GM23338 (cell line): ENCODE measurements at places on chromosomes 12 and 14. TPM values are rescaled to one million over a fixed set of nuclear protein-coding genes. Genes with fewer than 3 reads are reported as not detected.

HPD gene
- polyA plus RNA-seq: 0.21 TPM in 1 of 2 replicates, not detected in the other

LMO3 gene
- polyA plus RNA-seq: 5.8 and 7.9 TPM in 2 replicates

IL22 gene
- not detected in 2 replicates for polyA plus RNA-seq

CD163L1 gene
- polyA plus RNA-seq: 0.36 TPM in 1 of 2 replicates, not detected in the other

MIP gene
- polyA plus RNA-seq: 0.29 and 0.47 TPM in 2 replicates

PRPH gene
- polyA plus RNA-seq: 0.36 and 0.43 TPM in 2 replicates

KERA gene
- polyA plus RNA-seq: not detected in 2 replicates

ARL1 gene
- polyA plus RNA-seq: 54.7 and 55.9 TPM in 2 replicates

RNU4-1 gene
- polyA plus RNA-seq: 6.0 and 6.4 TPM in 2 replicates

KRT86 gene
- polyA plus RNA-seq: 0.16 and 0.30 TPM in 2 replicates

CMKLR1 gene
- polyA plus RNA-seq: 0.40 and 0.71 TPM in 2 replicates

SLCO1B1 gene
- polyA plus RNA-seq: 0.31 and 0.50 TPM in 2 replicates

TPH2 gene
- 0.54 and 0.94 TPM in 2 replicates for polyA plus RNA-seq

YARS2 gene
- 70.1 and 76.7 TPM in 2 replicates for polyA plus RNA-seq

PLXNC1 gene
- 1.4 and 1.9 TPM in 2 replicates for polyA plus RNA-seq

B4GALNT1 gene
- 1.3 and 1.4 TPM in 2 replicates for polyA plus RNA-seq

SEL1L gene
- polyA plus RNA-seq: 22.6 and 22.8 TPM in 2 replicates

TFCP2 gene
- 14.3 and 15.2 TPM in 2 replicates for polyA plus RNA-seq

COX8C gene
- 0.73 TPM in 1 of 2 replicates, not detected in the other for polyA plus RNA-seq

C14orf180 gene
- polyA plus RNA-seq: not detected in 2 replicates

SLCO1B3 gene
- polyA plus RNA-seq: not detected in 2 replicates

STAB2 gene
- not detected in 2 replicates for polyA plus RNA-seq

IRAK3 gene
- polyA plus RNA-seq: 0.47 and 0.53 TPM in 2 replicates

PDE3A gene
- 2.1 and 2.7 TPM in 2 replicates for polyA plus RNA-seq

PLBD2 gene
- 10.2 and 10.4 TPM in 2 replicates for polyA plus RNA-seq

XPOT gene
- polyA plus RNA-seq: 53.6 and 58.7 TPM in 2 replicates

TMPRSS12 gene
- not detected in 2 replicates for polyA plus RNA-seq

APOF gene
- not detected in 2 replicates for polyA plus RNA-seq

CDK2 gene
- polyA plus RNA-seq: 14.1 and 15.2 TPM in 2 replicates

KLRD1 gene
- 0.02 and 0.27 TPM in 2 replicates for polyA plus RNA-seq

CLEC2A gene
- not detected in 2 replicates for polyA plus RNA-seq

B4GALNT3 gene
- 2.8 and 3.1 TPM in 2 replicates for polyA plus RNA-seq

SCYL2 gene
- polyA plus RNA-seq: 15.0 and 15.2 TPM in 2 replicates

TAS2R14 gene
- polyA plus RNA-seq: 1.1 and 2.6 TPM in 2 replicates

LRCOL1 gene
- polyA plus RNA-seq: not detected in 2 replicates

ANO2 gene
- polyA plus RNA-seq: 1.9 and 2.3 TPM in 2 replicates

ATP23 gene
- 21.0 and 22.1 TPM in 2 replicates for polyA plus RNA-seq

SLC6A15 gene
- 11.7 and 12.1 TPM in 2 replicates for polyA plus RNA-seq

C1S gene
- polyA plus RNA-seq: 4.9 and 5.1 TPM in 2 replicates

SLC10A1 gene
- 0.10 TPM in 2 replicates for polyA plus RNA-seq

TESPA1 gene
- 0.34 TPM in 1 of 2 replicates, not detected in the other for polyA plus RNA-seq

HOXC6 gene
- not detected in 2 replicates for polyA plus RNA-seq

JPH4 gene
- 11.0 and 11.9 TPM in 2 replicates for polyA plus RNA-seq

C14orf39 gene
- 3.4 and 5.7 TPM in 2 replicates for polyA plus RNA-seq

ANO4 gene
- 0.89 and 1.7 TPM in 2 replicates for polyA plus RNA-seq

FKBP11 gene
- 94.9 and 97.2 TPM in 2 replicates for polyA plus RNA-seq

DHRS2 gene
- polyA plus RNA-seq: 0.48 and 0.92 TPM in 2 replicates

FAIM2 gene
- 0.61 and 0.83 TPM in 2 replicates for polyA plus RNA-seq

OR6C2 gene
- not detected in 2 replicates for polyA plus RNA-seq

RNASE3 gene
- polyA plus RNA-seq: not detected in 2 replicates

IKZF4 gene
- 4.3 and 4.6 TPM in 2 replicates for polyA plus RNA-seq
